A549 treated with Mapracorat at 1 μM for 4 hours (cell line): ENCODE measurements at places on chromosomes 4 and X. TPM values are rescaled to one million over a fixed set of nuclear protein-coding genes. Genes with fewer than 3 reads are reported as not detected.

The TLR10 gene
- 0.05 TPM in 2 of 5 replicates, not detected in the others for total RNA-seq

The CSTF2 gene
- total RNA-seq, result 29.3 to 32.7 TPM (median 30.9 TPM) in 5 replicates

The MORF4L2 gene
- 405 to 1,091 TPM (median 476 TPM) in 5 replicates for total RNA-seq

The GYPE gene
- not detected in 5 replicates for total RNA-seq

The FGD1 gene
- total RNA-seq, result 5.1 to 7.2 TPM (median 6.4 TPM) in 5 replicates

The IGSF1 gene
- total RNA-seq, result 0.21 to 1.0 TPM (median 0.29 TPM) in 5 replicates

The RPL36A gene
- 2,422 to 3,503 TPM (median 2,561 TPM) in 5 replicates for total RNA-seq

The POU3F4 gene
- total RNA-seq, result not detected in 5 replicates

The PAGE2B gene
- not detected in 5 replicates for total RNA-seq

The ZRSR2 gene
- 9.7 to 15.2 TPM (median 11.2 TPM) in 5 replicates for total RNA-seq

The TMEM184C gene
- total RNA-seq, result 18.3 to 22.8 TPM (median 19.3 TPM) in 5 replicates

The NAP1L3 gene
- 0.26 to 0.64 TPM (median 0.31 TPM) in 5 replicates for total RNA-seq

The IQCM gene
- not detected in 5 replicates for total RNA-seq

The CT83 gene
- not detected in 5 replicates for total RNA-seq

The TNIP3 gene
- total RNA-seq, result 0.12 to 0.56 TPM (median 0.44 TPM) in 5 replicates

The RBM3 gene
- 341 to 540 TPM (median 379 TPM) in 5 replicates for total RNA-seq

The FAM47E gene
- 0.06 to 0.16 TPM (median 0.07 TPM) in 3 of 5 replicates, not detected in the others for total RNA-seq

The PHF8 gene
- 11.4 to 14.2 TPM (median 12.6 TPM) in 5 replicates for total RNA-seq

The TEX13C gene
- total RNA-seq, result not detected in 5 replicates

The MAGEA4 gene
- total RNA-seq, result not detected in 5 replicates

The NUDT10 gene
- 0.53 to 1.1 TPM (median 0.82 TPM) in 5 replicates for total RNA-seq

The RAP2C gene
- 21.9 to 43.3 TPM (median 27.8 TPM) in 5 replicates for total RNA-seq

The UGT2B15 gene
- 0.08 to 0.15 TPM (median 0.08 TPM) in 3 of 5 replicates, not detected in the others for total RNA-seq

The ZNF711 gene
- 0.69 to 0.84 TPM (median 0.71 TPM) in 5 replicates for total RNA-seq

The TMSB15A gene
- 0.60 to 1.2 TPM (median 0.89 TPM) in 5 replicates for total RNA-seq

The CXCL10 gene
- 0.12 to 0.19 TPM (median 0.15 TPM) in 3 of 5 replicates, not detected in the others for total RNA-seq

The MAGEE1 gene
- total RNA-seq, result 3.5 to 4.8 TPM (median 4.3 TPM) in 5 replicates

The FAAH2 gene
- 0.06 to 0.30 TPM (median 0.13 TPM) in 3 of 5 replicates, not detected in the others for total RNA-seq

The APLN gene
- total RNA-seq, result 0.76 to 1.1 TPM (median 0.88 TPM) in 5 replicates

The TEX13B gene
- total RNA-seq, result not detected in 5 replicates

The MTNR1A gene
- total RNA-seq, result 0.36 to 1.2 TPM (median 0.58 TPM) in 5 replicates

The C4orf36 gene
- 0.76 to 1.3 TPM (median 0.92 TPM) in 5 replicates for total RNA-seq

The CYLC1 gene
- total RNA-seq, result not detected in 5 replicates

The GLRA3 gene
- not detected in 5 replicates for total RNA-seq

The AFP gene
- total RNA-seq, result 0.91 to 2.6 TPM (median 1.6 TPM) in 5 replicates

The ADAMTS3 gene
- total RNA-seq, result 0.02 to 0.14 TPM in 2 of 5 replicates, not detected in the others

The PGRMC2 gene
- 72.4 to 104 TPM (median 82.3 TPM) in 5 replicates for total RNA-seq

The ANKRD37 gene
- 2.2 to 4.2 TPM (median 3.2 TPM) in 5 replicates for total RNA-seq

The FGF2 gene
- 26.9 to 57.2 TPM (median 51.8 TPM) in 5 replicates for total RNA-seq

The STPG2 gene
- not detected in 5 replicates for total RNA-seq

The BEX1 gene
- not detected in 5 replicates for total RNA-seq

The XG gene
- not detected in 5 replicates for total RNA-seq

The NAP1L2 gene
- 0.84 to 1.2 TPM (median 1.1 TPM) in 5 replicates for total RNA-seq
